Ureter (tissue), 1 donor: ENCODE measurements at places on chromosomes 1 and 21.

DNA sequence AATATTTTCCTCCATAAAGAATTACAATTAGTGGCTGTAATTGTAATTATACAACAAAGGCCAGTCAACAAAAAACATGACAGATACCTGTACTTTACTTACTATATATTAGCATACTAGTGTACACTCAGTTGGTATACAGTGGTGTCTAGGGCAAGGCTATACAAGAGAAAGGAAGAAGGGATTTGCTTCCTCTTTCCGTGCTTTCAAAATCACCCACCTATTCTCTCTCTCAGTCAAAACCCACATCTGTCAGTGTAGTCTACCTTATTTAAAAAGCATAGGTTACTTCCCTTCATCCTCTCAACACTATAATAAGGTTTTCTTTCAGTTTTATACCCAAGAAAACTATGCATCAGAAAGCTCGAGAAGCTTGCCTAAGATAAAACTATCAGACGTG lies 355.8 kb upstream of the NR5A2 start:
- DNase-seq, result no peak

DNA sequence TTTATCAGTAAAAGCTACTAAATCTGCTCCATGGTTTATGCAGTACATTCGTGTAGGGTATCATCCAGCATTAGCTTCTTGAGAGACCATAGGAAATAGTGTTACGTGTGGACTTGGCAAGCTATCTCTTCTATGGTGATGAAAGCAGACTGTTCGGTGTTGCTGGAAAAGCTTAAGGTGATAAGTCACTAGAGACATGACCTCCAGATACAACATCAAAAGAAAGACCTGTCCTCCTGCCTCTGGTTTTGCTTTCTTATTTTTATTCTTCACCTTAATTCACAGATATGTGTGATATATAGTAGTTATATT lies 53.5 kb upstream of the S1PR1 start:
- no peak for DNase-seq

DNA sequence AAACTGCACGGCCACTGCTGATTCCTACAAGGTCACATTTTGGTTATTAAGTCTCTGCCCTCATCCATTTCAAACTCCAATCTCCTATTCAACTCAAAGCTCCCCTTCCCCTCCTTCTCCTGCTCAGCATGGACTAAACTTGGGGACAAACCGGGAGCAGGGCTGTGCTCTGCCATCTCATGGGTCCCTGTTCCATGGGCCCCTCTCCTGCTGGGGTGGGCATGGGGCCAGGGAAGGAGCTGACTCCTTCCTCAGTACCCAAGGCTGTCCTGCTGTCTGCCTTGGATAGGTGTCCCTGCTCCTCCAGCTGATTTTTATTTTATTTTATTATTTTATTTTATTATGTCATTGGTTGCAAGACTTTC lies 27.1 kb downstream of the TNNT2 start:
- DNase-seq, result no peak

DNA sequence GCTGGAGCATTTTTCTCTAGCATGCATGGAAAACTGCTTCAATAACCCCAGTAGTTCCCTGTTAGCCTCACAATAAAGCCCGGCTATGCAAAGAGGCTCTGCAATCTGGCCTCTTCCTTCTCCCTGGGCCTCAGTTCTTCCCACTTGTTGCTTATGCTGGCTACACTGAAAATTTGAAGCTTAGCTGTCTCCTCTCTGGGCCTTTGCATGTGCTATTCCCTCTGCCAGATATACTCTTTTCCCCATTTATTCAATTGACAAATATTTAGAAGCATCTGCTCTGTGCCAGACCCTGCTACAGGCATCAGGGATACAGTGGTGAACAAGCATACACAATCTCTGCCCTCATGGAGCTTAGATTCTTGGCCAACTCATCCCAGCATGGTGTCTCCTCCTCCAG lies 15.3 kb downstream of the CRYBG2 start:
- no peak for DNase-seq

- DNase-seq, result no peak
These were observed 535.7 kb downstream of the BRINP3 start for GRCh38 chr1:189941922-189942321.

GRCh38 chr1:19347533-19348172 lies 35.5 kb downstream of the SLC66A1 start:
- no peak for DNase-seq

DNA sequence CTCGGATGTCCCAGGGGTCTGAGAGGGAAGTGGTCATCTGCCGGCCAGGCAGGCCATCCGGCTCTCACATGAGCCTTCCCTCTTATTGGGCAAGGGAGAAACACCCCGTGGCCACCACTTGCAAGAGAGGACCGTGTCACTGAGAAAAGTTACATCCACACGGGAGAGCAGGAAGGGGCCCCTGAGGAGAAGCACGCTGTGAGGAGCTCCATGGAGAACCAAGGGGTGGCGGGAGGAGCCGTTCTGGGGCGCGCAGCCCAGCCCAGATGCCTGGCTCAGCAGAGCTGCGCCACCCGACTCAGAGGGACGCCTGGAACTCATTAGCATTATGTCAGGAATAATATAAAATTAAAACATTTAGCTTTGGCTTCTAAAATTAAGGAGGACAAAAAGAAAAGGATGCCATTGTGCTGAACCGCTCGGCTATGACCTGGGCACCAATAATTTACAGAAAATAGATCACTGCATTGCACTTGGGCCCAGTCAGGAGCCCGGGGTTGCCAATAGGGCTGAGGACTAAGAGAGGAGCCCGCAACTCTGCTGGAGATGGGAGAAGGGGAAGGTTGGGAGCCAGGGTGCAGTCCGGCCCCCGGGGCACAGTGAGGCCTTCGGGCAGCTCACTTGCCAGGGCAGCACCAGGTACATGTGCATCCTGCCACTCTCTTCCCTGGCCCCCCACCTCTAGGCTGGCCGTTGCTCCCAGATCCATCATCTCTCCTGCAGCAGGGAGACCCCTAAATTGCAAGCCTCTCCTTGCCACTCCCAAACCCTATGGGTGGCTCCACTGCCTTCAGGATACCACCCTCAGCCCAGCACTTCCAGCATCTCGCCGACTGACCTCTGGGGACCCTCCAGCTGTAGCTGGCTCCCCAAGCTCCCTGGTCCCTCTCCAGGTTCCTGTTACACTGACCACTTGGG lies 84.8 kb downstream of the DMRTB1 start:
- no peak for DNase-seq

- DNase-seq, result no peak
These were observed 160.6 kb downstream of the HMCN1 start for GRCh38 chr1:185894791-185895190.

- peak; percentile 51 for DNase-seq
These were observed at the start of gene LPAR3 for GRCh38 chr1:84892705-84893618. TSS of gene LPAR3 (minus strand) at chr1:84893206. CDS start at chr1:84866120, 27,086 bp downstream.

DNA sequence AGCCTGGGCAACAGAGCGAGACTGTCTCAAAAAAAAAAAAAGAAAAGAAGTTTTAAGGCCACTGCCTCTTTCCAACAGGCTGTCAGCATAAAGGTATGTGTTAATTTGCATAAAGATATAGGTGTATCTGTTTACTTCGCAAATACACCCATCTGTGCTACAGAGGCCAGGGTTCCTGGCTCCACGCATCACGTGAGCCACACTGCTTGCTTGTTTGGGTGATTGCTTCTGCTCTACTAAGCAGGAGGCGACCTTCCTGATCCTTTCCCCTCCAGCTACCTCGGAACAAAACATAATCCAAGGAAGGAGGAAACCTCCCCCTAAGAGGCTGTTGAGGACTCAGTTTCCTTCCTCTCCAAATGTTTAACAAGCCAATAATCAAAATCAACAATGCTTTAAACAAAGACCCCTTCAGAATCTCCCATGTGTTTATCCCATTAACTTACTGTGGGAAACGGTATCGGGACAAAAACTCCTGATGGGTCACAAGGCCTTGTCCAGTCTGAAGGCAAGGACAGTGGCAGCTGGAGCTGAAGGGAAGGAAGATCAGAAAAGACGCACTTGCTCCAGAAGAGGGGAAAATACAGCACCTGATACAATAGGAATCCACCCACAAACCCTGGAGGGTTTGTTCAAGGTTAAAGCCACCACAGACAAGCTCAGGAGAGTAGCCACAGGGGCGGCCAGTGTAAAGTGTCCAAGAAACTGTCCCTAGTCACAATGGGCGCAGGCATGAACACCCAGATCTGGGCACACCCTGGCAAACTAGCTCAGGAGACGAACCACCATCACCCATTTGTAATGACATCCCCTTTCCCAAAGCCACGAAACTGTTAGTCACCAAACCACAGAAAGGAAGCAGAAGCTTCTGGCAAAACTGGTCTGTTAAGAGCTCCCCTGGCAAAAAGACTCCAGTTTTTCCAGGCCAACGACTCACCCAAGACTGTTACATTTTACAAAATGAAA lies 17.2 kb downstream of the CTNNBIP1 start:
- DNase-seq, result no peak

GRCh38 chr21:38424305-38425019 lies 73.8 kb downstream of the ERG start:
- no peak for DNase-seq

DNA sequence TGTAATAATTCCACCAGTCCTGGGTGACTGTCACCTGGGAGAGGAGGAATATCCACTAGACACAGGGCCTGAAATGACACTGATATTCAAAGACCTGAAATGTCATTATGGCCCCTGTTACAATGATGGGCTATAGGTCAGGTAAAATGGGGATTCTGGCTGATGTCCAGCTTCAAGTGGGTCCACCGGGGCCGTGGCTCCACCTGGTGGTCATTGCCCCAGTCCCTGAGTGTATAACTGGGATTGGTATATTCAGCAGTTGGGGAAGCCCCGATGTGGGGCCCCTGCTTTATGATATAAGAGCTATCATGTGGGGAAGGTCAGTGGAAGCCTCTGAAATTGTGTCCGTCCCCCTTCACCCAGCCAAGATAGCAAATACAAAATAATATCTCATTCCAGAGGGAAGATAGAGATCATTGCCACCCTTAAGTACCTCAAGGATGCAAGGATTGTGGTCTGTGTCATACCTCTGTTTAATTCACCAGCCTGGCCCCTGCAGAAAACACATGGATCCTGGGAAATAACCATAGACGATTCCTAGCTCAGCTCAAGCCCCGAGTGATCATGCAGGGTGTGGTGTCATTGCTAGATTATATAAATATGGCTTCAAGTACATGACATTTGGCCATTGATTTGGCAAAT lies 19.4 kb downstream of the PLEKHO1 start:
- no peak for DNase-seq

GRCh38 chr1:97849345-97850340 lies 71.2 kb downstream of the DPYD start:
- no peak for DNase-seq

DNA sequence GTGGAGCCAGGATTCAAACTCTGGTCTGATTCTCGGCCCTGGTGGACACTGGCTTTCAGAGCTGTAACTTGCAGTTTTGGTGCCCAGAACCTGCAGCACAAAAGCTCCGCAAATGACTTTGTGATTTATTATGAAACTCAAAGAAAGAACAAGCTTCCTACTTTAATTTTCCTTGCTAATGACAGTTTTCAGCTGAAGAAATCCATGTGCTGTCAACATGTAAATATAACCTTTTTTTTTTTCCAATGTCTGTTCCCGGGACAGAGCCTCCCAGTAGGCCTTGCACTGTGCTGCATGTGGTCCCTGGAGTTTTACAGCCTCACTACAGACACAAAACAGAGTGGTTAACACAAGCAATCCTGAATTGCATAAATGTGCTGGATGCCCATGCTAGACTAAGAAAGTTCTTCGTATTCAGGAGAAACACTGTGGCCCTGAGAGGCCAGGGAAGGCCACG lies 62.3 kb upstream of the ANGPTL1 start:
- DNase-seq, result no peak
